Diencephalon (tissue), 1 donor: ENCODE measurements at places on chromosomes 1 and 21. TPM values are rescaled to one million over a fixed set of nuclear protein-coding genes. Genes with fewer than 3 reads are reported as not detected.

The HCN3 gene
- total RNA-seq = 22.8 TPM

The RAD54L gene
- 2.8 TPM for total RNA-seq

The UMODL1 gene
- total RNA-seq = not detected

The FAM151A gene
- not detected for total RNA-seq
